ENCODE measurements at places on chromosomes 6 and 20.

DNA sequence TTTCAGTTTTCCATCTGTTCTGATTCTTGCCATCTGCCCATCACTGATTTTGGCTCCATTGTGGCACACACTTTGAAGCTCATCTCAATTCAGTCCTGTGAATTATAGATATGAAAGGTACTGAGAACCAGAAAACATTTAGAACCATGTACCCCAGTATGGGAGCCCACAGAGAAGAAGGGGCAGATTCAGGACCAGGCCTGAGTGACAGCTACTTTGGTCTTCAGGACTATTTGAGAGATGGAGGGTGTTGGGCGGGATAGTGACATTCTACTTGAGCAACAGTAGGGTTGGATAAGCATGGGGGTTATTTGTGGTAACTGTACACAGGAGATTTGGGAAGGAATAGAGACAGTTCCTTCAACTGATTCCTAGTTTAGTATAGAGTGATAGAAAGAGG, 259.2 kb upstream of the MANEA start:
- no peak for DNase-seq

GRCh38 chr20:63084563-63084927, 77.8 kb upstream of the BHLHE23 start:
- no peak for DNase-seq

- DNase-seq: no peak
Measured at GRCh38 chr6:21005816-21006570, 471.7 kb downstream of the CDKAL1 start.

GRCh38 chr6:797479-798077, 104.6 kb upstream of the EXOC2 start:
- DNase-seq: peak; percentile 47

DNA sequence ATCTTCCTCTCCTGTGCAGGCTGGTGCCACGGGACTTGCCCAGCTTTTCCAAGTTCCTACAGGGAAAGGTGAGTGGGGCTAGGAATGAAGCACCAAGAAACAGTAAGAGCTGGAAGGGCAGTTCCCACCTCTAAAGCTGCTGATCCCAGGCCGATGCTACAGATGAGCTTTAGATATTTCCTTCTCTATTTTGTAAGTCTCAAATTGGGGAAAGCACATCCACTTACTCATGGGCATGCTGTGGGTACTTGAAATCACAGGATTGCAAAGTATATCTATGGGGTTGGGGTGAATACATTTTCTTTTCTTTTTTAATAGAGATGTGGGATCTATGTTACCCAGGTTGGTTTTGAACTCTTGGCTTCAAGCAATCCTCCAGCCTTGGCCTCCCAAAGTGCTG, 3.1 kb downstream of the ZBTB2 start:
- DNase-seq: no peak

DNA sequence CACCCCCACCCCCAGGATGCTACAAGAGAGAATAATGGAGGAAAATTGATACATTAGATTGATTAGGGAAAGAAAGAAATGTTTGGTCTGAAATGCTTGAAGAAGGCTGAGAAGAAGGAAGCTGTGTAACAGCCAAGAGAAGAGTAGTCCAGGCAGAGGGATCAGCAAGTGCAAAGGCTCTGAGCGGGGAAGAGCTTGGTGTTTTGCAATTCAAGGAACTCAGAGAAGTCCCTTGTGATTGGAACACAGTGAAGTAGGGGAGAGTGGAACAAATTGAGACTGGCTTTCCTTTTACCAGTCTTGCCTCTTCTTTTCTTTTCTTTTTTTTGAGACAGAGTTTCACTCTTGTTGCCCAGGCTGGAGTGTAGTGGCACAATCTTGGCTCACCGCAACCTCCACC, 76.6 kb upstream of the CHD6 start:
- no peak for DNase-seq

GRCh38 chr6:116206231-116206903, 47.5 kb downstream of the TSPYL4 start:
- DNase-seq: no peak

GRCh38 chr6:106103728-106104109, 17.6 kb downstream of the PRDM1 start:
- no peak for DNase-seq

GRCh38 chr20:63457737-63458136, 14.7 kb downstream of the KCNQ2 start:
- no peak for DNase-seq

DNA sequence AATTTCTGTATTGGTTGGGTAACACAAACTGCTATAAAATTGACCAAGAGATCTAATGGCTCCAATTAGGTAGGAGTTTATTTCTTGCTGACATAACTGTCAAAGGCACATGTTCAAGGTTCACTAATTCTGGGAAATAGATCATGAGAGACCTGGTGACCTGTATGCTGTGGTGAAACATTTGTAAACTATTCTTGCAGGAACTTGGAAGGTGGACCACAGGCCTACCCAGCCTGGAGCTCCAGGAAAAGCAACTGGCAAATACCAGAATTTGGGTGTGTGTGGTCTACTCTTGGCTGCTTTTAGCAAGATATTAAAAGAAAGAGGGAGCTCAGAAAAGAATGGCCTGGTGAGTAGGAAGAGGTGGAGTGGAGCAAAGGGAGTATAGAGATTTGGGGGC, 184.6 kb downstream of the QKI start:
- no peak for DNase-seq

DNA sequence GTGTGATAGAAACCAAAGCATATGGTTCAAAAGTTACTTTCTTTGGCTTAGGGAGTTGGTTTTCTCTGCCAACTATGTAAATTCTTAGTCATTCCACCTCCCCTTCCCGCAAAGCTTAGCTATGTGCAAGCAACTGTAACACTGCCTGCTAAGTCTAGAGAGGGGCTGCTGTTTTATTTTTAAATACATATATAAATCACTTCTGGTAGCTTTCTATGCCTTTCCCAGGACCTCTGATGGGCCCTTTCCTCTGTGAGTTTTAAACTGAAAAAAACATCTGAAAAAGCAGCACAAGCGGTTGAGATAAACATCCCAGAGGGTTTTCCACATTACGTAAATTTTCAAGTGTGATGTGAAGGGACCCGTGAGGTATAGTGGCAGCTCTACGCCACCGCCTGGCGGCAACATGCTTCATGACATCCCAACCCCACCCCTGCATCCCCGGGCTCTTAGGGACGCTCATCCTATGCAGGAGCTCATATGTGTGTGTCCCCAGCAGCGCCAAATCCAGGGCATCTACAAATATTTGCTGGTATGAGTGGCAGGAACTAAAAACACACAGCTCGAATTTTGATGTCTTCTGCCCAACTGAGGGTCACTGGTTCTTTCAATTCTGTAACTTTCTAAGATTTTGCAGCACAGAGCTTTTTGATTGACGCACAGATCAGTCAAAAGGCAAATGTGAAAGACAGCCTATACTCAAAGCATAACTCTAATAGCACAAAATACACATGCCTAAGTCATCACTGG, 12.7 kb downstream of the SAYSD1 start:
- DNase-seq: peak; percentile 39

GRCh38 chr6:137661601-137662000, 167.4 kb upstream of the OLIG3 start:
- peak; percentile 30 for DNase-seq

DNA sequence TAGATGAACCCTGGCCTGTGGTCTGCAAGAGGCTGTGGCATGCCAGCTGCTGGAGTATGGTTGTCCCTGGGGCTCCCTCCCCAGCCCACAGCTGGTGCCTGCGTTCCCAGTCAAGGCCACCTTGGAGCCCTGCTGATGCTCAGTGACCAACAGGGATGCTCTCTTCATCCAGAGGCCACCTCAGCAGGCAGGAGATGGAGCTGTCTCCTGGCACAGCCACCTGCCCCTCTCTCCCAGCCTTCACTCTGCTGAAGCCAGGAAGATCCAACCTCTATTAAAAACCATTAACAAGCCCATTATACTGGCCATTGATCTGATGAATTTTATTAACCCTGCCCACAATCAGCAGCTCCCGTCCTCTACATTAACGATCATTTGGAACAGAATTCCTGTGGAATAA, 40.4 kb downstream of the ADTRP start:
- DNase-seq: no peak

- no peak for DNase-seq
Measured at GRCh38 chr6:97812940-97813339, 529.9 kb upstream of the MMS22L start.

- no peak for DNase-seq
Measured at GRCh38 chr6:125503181-125503580, 201.4 kb upstream of the HDDC2 start.

GRCh38 chr20:53914091-53914780, 156.2 kb downstream of the BCAS1 start:
- peak; percentile 28 for DNase-seq

- no peak for DNase-seq
Measured at GRCh38 chr20:23149623-23150279, 63.6 kb upstream of the CD93 start.

DNA sequence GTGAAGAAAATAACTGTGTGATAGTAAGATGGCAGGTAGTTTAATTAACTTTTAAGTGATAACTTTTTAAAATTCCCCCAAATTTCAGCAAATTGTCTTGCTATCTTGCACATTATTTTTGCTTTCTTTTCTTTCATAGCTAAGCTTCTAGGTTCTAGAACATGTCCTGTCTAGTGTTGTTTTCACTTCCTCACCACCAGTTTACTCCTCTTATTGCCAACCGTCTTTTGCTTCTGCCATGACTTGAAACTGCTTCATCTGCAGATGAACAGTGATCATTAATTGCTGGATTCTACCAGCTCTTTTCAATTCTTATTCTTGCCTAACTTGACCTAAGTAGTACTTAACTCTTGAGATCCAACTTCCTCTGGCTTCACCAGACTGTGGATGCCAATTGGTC, 137.8 kb downstream of the CENPW start:
- DNase-seq: no peak

- peak; percentile 75 for DNase-seq
Measured at GRCh38 chr6:156787569-156788492, 10.7 kb downstream of the ARID1B start.

- DNase-seq: no peak
Measured at GRCh38 chr6:127776320-127776719, 124.5 kb downstream of the THEMIS start.

DNA sequence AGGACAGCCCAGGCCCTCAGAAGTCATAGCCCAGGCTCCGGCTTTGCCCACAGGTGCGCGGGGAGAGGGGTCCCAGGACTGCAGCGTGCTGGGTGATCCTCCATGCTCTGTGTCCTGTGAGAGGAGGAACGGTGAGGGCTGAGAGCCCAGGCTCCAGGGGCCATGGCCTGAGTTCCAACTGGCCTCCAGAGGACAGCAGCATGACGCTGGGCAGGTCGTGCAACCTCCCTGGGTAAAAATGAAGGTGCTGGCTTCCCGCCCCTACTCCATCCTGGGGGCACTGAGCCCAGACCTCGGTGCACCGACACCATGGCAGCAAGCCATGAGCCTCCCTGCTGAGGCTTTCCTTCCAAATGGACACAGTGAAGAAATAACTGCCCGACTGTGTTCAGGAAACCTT, 305.4 kb downstream of the TAF4 start:
- no peak for DNase-seq

- DNase-seq: no peak
Measured at GRCh38 chr6:26088344-26088743, 1.1 kb downstream of the HFE start.

GRCh38 chr6:134295953-134296553, 21.9 kb downstream of the SGK1 start:
- DNase-seq: no peak

DNA sequence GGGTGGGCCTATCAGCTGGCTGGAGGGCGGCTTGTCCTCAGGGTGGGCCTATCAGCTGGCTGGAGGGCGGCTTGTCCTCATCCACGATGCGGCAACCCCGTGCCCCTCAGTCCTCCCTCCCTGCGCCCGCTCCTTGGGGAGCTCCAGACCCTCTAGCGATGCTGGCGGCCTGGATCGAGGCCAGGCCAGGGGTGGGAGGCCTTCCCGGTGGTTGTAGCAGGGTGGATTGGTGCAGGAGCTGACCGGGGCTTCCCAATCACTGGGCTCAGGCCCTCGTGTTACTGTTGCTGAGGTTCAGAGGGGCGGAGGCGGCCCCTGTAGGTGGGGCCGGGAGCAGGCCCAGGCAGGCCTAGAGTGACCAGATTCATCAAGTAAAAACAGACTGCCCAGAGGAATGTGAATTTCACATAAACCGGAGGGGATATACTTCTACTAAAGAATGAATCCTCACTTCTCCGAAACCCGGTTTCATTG, 8.8 kb downstream of the SLC17A9 start:
- DNase-seq: no peak

DNA sequence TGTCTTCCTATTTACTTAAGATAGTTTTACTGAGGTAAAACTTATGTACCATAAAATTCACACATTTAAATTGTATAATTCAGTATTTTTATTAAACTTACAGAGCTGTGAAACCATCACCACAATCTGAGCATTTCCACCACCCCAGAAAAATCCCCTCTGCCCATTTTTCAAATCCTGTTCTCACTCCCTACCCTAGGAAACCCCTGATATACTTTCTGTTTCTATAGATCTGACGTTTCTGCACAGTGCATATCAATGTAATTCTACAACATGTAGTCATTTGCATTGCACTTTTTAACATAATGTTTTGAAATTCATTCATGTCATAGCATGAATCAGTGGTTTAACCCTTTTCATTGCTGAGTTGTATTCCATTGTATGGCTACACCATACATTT, 96.7 kb upstream of the OPRM1 start:
- no peak for DNase-seq

DNA sequence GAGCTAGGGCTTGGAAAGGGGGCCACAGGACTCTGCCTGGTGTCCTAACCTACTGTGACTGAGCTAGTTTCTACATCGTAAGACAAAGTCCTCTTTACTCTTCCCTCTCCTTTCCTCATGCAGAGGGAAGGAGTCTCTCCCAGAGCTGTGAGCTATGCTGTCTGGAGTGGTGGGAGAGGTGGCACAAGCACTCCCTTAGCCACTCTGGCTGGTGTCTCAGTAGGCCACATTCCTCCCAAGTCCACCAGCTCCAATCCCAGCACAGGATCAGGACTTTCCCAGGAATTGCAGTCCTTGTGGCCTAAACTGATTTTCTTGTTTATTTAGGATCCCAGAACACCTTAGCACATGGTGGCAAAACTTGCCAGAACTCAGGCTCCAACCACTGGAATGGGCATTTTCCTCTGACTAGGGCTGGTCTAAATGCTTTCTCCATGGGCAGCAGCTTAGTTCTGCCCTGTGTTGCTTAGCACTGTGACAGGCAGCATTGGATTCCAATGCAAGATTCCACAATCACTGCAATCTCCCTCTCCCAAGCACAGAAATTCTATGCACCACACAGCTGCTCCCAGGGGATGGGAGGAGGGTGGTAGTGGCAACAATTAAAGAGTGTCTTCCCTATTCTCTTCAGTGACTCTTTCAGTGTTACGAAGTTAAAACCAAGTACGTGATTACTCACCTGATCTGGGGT, 733.3 kb downstream of the HACE1 start:
- no peak for DNase-seq

DNA sequence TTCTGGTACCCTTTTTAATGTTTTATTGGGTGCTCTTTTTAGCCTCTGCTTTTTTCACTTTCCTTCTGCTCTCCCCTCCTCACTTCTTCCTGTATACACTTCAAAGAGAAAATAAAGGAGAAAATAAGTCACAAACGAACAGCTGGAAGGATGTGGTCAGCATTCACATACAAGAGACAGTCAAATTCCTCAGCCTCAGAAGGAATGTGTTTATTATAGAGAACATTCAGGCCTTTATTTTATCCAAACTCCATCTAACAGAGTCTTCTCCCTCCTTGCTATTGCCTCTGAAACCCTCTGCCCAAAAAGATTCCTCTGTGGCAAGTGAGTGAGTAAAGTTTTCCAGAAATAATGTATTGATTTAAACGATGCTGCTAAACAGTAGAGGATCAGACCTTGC, 490.4 kb downstream of the FRK start:
- DNase-seq: no peak

Measured in NCI-H526 (cell line).